Urothelium cell line (cell line): ENCODE measurements at places on chromosomes 7 and 10.
A peak's percentile ranks its signal among the peaks of the same experiment; 100 is the strongest.

DNA sequence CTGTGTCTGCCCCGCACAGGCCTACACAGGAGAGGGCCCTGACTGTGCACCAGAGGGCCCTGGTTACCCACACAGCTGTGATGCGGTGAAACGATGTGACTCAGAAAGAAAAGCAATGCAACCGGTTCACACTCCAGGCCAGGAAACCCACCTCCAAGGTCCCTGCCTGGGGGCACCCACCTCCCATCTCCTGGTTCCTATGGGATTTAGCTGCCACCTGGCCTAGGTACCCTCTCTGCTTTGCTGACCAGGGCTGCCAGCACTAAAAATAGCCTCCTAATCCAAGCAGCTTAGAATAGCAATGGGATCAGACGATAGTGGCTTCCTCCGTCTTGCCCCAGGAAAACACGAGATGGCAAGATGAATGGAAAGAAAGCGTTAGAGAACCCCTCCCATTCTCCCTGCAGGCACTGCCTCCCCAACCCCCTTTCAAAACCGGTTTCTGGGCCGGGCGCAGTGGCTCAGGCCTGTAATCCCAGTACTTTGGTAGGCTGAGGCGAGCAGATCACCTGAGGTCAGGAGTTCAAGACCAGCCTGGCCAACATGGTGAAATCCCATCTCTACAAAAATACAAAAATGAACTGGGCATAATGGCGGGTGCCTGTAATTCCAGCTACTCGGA is 12.4 kb downstream of the RBP3 start:
- DNase-seq: no peak

DNA sequence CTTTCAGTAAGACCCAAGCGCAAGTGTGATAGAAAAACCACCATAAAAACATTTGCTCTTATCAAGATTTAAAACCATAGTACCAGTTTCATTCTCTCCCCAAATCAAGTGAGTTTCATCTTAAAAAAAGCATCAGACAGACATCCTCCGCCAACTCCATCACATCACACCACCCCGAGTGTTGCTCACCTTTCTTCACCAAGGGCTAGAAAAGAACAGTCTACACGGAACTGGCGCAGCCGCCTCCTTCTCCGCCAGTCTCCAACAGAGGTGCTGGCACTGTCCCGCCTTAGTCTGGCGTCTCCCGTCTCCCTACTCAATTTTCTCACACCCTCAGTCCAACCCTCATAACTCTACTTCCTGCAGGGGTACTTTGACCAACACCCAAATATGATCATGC is 46.9 kb upstream of the WIPI2 start:
- DNase-seq: no peak

- no peak for DNase-seq
Measured at GRCh38 chr10:10891124-10892082, 126.3 kb upstream of the CELF2 start.

GRCh38 chr10:132546567-132547420 is 9.2 kb downstream of the INPP5A start:
- DNase-seq: no peak

DNA sequence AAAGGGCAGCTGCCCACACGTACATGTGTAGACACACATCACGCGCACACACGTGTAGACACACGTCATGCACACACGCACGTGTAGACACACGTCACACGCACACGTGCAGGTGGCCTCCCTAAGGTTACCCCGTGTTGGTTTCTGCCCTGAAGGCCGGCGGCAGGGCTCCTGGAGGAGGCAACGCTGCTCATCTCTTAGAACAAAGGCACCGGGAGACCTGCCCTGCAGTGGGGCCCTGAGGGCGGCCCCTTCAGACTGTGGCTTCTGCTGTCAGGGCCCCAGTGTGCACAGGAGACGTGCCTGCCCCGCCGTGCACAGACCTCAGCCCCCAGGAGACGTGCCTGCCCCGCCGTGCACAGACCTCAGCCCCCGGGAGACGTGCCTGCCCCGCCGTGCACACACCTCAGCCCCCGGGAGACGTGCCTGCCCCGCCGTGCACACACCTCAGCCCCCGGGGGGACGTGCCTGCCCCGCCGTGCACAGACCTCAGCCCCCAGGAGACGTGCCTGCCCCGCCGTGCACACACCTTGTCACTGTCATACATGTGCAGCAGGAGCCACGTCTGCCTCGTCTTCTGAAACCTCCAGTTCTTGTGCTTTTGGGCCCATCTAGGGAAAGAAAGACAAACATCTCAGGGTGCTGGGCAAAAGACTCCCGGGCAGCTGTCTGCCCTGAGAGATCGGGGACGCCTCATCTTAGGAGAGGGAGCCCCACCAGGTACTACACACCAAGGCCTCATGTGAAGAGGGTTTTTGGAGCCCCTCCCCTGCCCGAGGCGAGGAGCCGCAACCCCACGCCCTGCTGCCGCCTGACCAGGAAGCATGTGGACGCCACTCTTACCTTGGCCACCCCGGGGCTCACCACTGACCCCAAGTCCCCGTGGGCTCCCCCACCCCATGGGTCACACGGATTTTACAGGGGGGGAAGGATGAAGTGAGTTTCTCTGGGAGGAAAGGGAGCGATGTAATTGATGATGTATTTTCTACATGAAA is 17.3 kb downstream of the CYP2W1 start:
- DNase-seq: no peak

- peak; percentile 34 for DNase-seq
Measured at GRCh38 chr10:114458955-114459354, 54.7 kb upstream of the AFAP1L2 start.

- DNase-seq: no peak
Measured at GRCh38 chr10:31035266-31035798, 3.7 kb upstream of the ZNF438 start.

GRCh38 chr10:13039761-13040160 is 38.2 kb upstream of the CCDC3 start:
- DNase-seq: no peak

DNA sequence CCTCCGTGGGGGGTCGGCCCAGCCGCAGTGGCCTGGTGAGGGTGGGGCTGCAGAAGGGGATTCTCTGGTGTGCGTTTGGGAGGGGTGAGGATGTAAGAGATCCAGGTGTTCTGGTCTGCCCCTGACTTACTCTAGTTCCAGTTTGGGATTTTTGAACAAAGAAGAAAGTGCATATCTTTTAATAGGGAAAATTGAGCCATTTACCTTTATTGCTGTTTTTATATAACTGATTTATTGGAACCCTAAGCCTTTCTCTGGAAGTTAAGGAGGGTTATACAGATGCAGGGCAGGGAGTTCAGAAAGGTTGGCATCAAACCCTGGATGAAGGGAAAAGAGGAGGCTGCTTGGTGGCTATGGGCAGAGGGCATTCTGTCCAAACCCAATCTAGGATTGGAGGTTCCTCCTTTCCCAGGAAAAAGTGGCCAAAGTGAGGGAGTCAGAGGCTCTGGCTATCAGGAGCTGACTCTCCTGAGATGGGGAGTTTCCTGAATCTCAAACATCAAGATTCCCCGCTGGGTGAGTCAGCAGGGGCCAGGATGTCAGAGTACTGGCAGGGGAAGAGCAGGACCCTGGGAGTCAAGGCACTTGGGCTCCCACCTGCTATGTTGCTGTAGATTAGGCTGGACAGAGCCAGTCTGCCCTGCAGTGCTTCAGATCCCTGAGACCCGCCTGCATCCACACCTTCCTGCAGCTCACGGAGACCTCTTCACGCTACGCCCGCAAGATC is 67.5 kb downstream of the CLIP2 start:
- no peak for DNase-seq
